ENCODE measurements at places on chromosomes 12 and 14.

GRCh38 chr12:64061868-64062375 lies 160.2 kb downstream of the KICS2 start:
- DNase-seq: no peak

DNA sequence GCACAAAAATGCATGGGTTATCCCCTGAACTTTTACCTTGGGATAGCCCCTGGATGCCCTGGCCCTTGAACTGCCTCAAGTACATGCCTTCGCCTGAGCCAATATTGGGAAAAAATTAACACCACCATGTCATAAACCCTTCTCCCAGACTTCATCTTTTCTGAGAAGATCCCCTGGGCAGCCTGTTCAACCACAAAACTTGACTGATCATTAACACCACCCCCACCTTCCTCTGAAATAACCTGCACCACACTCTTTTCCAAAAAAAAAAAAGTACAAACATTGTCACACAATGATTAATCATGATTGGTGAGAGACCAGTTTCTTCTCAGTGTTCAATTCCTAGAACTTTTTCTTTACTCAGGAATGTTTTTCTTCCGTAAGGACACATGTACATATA lies 217.9 kb downstream of the PAX9 start:
- DNase-seq: no peak

DNA sequence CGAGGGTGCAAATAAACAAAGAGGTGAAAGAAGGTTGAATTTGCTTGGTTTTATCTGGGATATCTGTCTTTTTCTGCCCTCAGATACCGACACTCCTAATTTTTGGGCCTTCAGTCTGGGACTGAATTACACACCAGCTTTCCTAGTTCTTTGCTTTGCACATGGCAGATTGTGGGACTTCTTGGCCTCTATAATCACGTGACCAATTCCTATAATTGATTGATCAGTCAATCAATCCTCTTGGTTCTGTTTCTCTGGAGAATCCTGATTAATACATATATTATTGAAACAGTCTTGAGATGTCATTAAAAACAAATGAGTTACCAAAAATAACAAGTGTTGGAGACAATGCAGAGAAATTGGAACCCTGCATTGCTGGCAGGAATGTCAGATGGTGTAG lies 62.7 kb downstream of the SUDS3 start:
- no peak for DNase-seq

GRCh38 chr12:122086641-122087285 lies 8.2 kb downstream of the MLXIP start:
- no peak for DNase-seq

GRCh38 chr14:54355698-54356097 lies 41.1 kb upstream of the CDKN3 start:
- no peak for DNase-seq

All from AG04450 (cell line).